ENCODE measurements at places on chromosomes 4 and X.

- no peak for DNase-seq
These were observed 11.2 kb upstream of the CXCR3 start for GRCh38 chrX:71629467-71629866.

DNA sequence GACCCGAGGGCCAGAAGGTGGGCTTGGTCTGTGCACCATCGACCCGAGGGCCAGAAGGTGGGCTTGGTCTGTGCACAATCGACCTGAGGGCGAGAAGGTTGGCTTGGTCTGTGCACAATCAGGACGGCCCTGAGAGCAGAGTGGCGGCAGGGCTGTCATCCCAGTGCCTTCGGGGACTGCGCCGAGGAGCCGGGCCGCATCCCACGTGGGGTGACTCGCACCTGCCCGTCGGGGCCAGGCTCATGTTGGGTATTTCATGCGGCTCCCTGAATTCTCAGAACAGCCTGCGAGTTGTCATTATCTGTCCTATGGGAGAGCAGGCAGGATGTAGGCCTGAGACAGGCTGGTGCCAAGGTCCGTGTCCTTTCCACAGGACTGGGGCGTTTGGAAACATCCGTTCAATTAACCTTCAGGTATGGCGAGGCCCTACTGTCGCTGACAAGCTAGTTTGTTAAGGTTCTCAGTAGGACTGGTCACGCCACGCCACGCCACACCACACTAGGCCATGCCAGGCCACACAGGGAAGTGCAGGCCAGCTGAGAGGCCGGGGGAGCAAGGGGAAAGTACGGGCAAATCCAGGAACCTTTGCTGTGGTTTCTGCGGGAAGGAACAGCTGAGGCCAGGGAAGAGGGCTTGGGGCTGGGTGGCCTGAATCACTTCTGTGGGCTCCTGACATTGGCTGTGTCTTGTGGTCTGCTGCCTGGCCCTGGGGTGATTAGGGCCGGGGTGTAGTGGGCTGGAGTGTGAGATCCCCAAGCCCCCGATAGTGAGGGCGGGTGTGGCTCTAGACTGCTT, 182.9 kb downstream of the AFAP1 start:
- DNase-seq = no peak

GRCh38 chr4:181739031-181739430, 504.2 kb upstream of the TENM3 start:
- DNase-seq = no peak

- no peak for DNase-seq
These were observed 163.1 kb downstream of the SMARCA1 start for GRCh38 chrX:129360175-129360574.

DNA sequence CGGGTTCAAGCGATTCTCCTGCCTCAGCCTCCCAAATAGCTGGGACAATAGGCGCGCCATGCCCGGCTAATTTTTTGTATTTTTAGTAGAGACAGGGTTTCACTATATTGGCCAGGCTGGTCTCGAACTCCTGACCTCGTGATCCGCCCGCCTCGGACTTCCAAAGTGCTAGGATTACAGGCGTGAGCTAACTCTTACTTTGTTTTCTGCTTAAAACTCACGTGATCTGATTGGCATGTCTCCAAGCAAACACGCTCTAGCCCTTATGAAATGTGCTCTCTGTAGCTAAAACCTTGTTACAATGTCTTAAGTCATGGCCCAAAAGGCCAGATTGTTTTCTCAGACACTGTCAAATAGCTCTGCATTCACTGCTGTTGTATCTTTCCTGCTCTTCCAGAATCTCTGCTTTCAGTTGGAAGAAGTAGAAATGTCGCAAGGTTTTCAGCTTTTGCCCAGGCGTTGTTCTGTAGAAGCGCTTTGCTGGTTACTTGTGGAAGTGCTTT, 39.7 kb upstream of the OGT start:
- DNase-seq = no peak

GRCh38 chrX:64334467-64334866, 60.8 kb downstream of the MTMR8 start:
- no peak for DNase-seq

DNA sequence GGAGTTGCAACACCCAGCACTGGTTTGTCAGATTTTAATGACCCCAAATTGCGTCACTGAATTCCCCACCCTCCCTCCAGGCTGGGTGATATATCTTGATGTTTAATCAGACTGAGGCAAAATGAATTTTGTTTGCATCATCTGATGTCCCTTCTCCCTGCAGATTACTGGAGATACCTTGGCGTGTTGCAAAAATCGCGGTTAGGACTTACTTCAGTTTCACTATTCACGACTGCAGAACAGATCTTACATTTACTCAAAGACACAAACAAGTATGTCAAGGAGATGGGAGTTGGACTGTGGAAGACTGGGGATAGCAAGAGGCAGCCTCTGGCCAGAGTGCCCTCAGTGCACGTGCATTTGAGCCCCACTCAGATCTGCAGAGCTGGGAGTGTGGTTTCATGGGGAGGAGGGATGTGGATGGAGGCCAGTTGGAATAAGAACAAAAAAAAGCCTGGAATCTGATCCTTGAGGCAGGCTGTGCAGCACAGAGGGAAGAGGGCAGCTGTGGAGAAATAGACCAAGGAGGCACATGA, 92.2 kb upstream of the MTM1 start:
- DNase-seq = no peak

- no peak for DNase-seq
These were observed 15.8 kb downstream of the HMX1 start for GRCh38 chr4:8855818-8856245.

DNA sequence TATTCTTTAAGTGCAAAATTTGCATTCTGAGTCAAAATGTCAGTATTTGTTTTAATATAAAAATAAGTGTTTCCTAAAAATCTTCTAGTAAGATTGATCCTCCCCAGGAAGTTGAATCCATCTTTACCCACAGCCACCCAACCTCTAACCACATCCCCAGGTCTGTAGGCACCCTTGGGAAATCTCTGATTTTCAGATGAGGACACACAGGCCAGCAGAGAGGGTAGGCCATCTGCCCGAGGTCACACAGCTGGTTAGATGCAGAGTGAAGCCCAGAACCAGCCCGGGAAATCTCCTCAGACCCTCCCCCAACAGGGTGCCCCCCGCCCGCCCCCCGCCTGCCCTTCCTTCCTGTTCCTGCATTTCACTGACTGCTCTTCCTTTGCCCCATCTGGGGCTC, 277.5 kb downstream of the FBXW7 start:
- DNase-seq = no peak

- no peak for DNase-seq
These were observed 90.2 kb downstream of the C4orf51 start for GRCh38 chr4:145770124-145770523.
